ENCODE measurements at places on chromosomes 5 and 9.

DNA sequence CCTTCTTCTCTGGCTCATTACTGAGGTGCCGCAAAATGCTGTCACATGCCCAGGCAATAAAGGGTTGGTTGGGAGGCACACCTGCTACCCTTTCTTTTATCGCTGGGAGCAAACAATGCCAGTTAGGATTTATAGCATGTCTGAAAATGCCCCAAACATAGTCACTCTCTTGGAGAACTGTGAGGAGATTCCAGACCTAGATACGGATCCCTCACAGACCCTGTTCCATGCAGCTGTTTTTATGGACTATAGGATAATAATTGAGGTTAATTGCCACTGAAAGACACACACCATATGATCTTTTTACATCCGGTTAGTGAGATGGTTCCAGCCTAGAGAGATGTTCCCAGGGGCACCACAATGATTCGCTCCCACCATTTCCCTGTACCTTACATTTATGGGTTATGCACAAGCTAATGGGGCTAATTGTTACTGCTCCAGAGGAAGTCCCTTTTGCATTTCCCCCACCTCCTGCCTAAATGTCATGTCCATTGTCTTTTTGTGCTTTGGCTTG lies 318.1 kb downstream of the PIK3R1 start:
- no peak for DNase-seq
- H3K36me3 ChIP-seq: no peaks in the 10 kb centered on the region
- H3K4me3 ChIP-seq: no peak overlapping the region
- no peak overlapping the region for H3K27ac ChIP-seq
- peaks cover 46% of the 10 kb centered on the region for H3K27me3 ChIP-seq
- no peaks in the 10 kb centered on the region for H3K4me1 ChIP-seq

DNA sequence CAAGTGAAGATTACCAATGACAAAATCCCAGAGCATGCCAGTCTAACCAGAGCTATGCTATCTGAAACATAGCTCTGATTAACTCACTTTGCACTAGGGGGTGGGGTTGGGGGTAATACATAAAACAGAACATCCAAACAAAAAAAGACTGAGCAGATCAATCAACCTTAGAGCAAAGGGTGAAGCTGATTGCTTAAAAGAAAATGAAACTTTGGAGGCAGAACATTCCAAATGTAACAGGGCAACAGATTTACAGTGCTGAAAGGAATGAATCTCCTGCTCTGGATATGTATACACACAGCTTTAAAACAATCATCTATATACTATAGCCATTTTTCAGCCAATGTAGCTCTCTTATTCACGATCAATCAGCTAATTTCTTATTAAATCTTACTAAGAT lies 4.9 kb downstream of the IL6ST start:
- H3K4me3 ChIP-seq: peak overlapping the region; percentile 98
- DNase-seq: no peak
- peak overlapping the region; percentile 7 for H3K27ac ChIP-seq

GRCh38 chr5:120368923-120369715 lies 95.0 kb upstream of the PRR16 start:
- H3K27ac ChIP-seq: no peak overlapping the region
- no peaks in the 10 kb centered on the region for H3K4me1 ChIP-seq
- H3K36me3 ChIP-seq: no peaks in the 10 kb centered on the region
- no peak for DNase-seq
- no peak overlapping the region for H3K4me3 ChIP-seq

DNA sequence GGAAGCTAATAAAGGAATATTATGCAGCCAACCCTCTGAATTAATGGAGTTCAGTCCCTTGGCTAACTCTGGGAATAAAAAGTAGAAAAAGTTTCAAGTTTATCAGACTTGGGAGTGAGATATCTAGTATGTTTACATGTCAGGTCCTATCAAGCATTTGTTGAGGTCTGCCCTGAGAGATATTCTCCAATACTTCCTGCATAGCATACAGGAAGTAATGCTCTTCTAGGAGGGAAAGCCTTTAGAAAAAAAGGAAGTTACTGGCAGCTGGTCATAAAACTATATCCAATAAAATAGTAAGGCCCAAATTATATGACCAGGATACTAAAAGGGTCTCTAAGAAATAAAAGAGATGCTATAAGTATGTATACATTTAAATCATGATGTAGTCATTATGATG lies 594.1 kb upstream of the FTMT start:
- H3K36me3 ChIP-seq: no peaks in the 10 kb centered on the region
- no peaks in the 10 kb centered on the region for H3K27me3 ChIP-seq
- H3K4me3 ChIP-seq: no peak overlapping the region
- no peak overlapping the region for H3K27ac ChIP-seq

- DNase-seq: no peak
- peaks cover under 1% of the 10 kb centered on the region for H3K4me1 ChIP-seq
- H3K27ac ChIP-seq: no peak overlapping the region
- H3K27me3 ChIP-seq: no peaks in the 10 kb centered on the region
- H3K36me3 ChIP-seq: peaks cover 3% of the 10 kb centered on the region
These were observed 7.0 kb upstream of the MRNIP start for GRCh38 chr5:179865491-179866240.

GRCh38 chr9:3528451-3528850 lies 2.6 kb upstream of the RFX3 start:
- peaks cover 10% of the 10 kb centered on the region for H3K36me3 ChIP-seq
- H3K27ac ChIP-seq: peak overlapping the region; percentile 97
- peak; percentile 66 for DNase-seq
- H3K27me3 ChIP-seq: no peaks in the 10 kb centered on the region
- H3K4me1 ChIP-seq: peaks cover 59% of the 10 kb centered on the region

GRCh38 chr5:133690746-133691145 lies 78.4 kb upstream of the FSTL4 start:
- no peak overlapping the region for H3K4me3 ChIP-seq
- no peak overlapping the region for H3K27ac ChIP-seq

DNA sequence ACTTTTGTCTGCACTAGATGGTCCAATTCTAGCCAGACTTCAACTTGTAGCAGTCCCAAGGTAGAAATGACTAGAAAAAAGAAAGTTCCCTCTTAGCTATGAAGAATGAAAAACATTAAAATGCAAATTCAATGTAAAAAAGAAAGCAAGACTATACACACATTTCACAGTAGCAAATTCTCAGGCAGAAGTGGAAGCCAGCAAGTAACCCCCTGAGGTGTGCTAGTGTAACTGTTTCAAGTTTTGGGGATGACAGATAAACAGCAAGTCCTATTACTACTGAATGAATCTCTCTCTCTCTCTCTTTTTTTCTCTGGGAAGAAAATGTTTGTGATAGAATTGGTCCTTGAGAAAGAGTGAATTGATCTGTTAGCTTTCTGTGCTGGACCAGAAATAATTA lies 185.6 kb downstream of the EFNA5 start:
- H3K4me1 ChIP-seq: peaks cover 18% of the 10 kb centered on the region
- H3K36me3 ChIP-seq: peaks cover 2% of the 10 kb centered on the region
- H3K27ac ChIP-seq: no peak overlapping the region
- DNase-seq: no peak
- H3K4me3 ChIP-seq: no peak overlapping the region

- no peak for DNase-seq
- H3K4me3 ChIP-seq: no peak overlapping the region
- H3K27ac ChIP-seq: no peak overlapping the region
These were observed 36.1 kb upstream of the CCNG1 start for GRCh38 chr5:163401271-163401670.

- no peak for DNase-seq
- no peaks in the 10 kb centered on the region for H3K4me1 ChIP-seq
- no peak overlapping the region for H3K27ac ChIP-seq
- H3K36me3 ChIP-seq: no peaks in the 10 kb centered on the region
These were observed 483.4 kb upstream of the NUDT12 start for GRCh38 chr5:104045987-104046386.

DNA sequence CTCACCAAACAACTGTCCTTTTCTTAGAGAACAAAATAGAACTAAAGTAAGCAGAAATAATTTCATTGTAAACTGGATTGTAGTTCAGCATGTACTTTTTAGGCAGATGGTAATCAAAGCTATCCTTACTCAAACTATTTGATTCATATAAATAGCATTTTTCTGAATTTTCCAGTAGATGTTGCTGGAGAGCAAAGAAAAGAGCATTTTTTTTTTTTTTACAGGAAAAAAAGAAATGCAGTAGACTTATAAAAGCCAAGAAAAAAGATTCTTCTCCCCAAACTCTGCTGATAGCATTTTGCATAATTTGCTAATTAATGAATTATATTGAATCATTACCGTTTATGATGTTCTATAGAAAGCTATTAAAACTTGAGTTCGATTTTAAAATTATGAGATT lies 715.3 kb upstream of the WWC1 start:
- no peaks in the 10 kb centered on the region for H3K36me3 ChIP-seq
- no peak for DNase-seq
- peaks cover 4% of the 10 kb centered on the region for H3K4me1 ChIP-seq
- H3K27ac ChIP-seq: no peak overlapping the region
- no peak overlapping the region for H3K4me3 ChIP-seq

Data from activated T-cell treated with anti-CD3 and anti-CD28 coated beads, Interleukin-2, amount 50 U/mL, for 72 hours (primary cell).